ENCODE measurements at places on chromosomes 1 and 21. TPM values are rescaled to one million over a fixed set of nuclear protein-coding genes. Genes with fewer than 3 reads are reported as not detected.

TMEM51 gene
- total RNA-seq, result 37.4 TPM

OPTC gene
- total RNA-seq, result not detected

LENEP gene
- total RNA-seq, result not detected

DNA sequence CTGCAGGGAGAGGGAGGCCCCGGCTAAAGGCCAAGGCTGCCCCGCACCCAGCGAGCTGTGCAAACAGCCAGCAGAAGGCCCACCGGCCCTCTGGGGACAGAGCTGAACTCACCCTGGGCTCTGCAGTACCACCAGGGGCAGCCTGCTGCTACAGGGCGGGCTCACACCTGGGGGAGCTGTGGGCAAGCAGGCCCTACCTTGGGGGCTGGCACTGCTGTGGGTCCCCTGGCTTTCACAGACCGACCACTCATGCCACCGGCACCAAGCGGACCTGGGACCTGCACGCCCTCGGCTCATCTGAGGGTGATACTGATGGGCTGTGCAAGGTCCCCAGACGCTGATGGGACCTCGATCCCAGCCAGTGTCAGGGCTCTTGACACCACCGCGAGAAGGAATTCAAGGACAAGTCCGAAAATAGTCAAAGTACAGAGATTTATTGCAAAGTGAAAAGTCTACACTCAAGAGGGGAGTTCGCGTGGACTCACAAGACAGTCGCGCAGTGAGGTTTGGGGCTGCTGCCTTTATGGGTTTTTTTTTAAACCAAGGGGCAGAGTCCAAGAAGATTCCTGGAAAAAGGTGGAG, 61.0 kb upstream of the ADARB1 start:
- DNase-seq, result peak; percentile 36

- DNase-seq, result no peak
These were observed 38.6 kb downstream of the ABL2 start for GRCh38 chr1:179190861-179191260.

DNA sequence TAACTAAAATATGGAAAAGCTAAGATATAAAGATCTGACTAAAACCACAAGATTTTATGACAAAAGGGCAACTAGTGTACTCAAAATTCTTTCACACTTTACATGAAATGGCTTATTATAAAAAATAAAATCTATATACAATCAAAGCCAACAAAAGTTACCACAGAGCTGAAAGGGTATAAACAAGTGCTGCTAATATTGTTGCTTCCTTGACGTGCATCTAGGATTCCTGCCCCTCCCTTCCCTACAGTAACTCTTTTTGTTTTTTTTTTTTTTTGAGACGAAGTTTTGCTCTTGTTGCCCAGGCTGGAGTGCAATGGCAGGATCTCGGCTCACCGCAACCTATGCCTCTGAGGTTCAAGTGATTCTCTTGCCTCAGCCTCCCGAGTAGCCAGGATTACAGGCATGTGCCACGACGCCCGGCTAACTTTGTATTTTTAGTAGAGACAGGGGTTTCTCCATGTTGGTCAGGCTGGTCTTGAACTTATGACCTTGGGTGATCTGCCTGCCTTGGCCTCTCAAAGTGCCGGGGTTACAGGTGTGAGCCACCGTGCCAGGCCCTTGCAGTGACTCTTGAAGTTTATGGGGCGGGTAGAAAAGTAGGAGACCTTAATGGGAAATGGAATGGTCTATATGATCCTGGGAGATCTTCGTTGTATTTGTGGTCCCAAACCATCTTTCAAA, 4.5 kb downstream of the SRSF4 start:
- no peak for DNase-seq

- no peak for DNase-seq
These were observed 206.1 kb downstream of the KAZN start for GRCh38 chr1:14804626-14805025.

- DNase-seq, result peak; percentile 45
These were observed 25.3 kb upstream of the ETV3 start for GRCh38 chr1:157163273-157164127.
